ENCODE measurements at places on chromosomes 6 and 20.

GRCh38 chr20:43914311-43915210, at the start of gene TOX2:
TSS of gene TOX2 (plus strand) at chr20:43914852. CDS start at chr20:43914892, 40 bp downstream.
- DNase-seq = peak; percentile 53

DNA sequence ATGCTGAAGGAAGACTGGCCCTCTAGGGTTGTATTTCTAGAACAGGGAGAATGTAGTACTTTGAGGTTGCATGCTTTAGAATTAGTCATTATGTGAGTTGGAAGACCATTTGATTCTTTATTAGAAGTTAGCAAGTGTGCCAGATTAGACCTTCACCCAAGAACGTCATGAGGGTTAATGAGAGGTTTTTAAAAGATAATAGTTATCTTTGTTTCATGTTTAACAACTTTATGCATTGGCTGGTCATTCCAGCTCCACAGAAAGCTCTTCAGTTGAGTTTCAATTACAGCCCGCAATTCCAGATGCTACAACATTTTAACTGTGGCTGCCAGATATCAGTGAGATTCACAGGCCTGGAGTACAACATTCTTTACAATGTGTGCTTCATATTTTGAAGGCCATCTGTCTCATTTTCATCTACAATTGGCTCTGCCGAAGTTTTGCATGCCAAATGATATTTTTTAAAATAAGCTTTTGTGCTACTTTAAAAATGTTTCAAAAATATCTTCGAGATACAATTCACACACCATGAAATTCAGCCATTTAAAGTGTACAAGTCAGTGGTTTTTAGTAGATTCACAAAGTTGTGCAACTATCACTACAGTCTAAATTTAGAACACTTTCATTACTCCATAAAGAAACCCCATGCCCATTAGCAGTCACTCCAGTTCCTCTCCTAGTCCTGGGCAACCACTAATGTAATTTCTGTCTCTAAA, 61.1 kb upstream of the FBXO30 start:
- no peak for DNase-seq

GRCh38 chr6:1864496-1864895, 254.8 kb downstream of the FOXC1 start:
- peak; percentile 6 for DNase-seq

DNA sequence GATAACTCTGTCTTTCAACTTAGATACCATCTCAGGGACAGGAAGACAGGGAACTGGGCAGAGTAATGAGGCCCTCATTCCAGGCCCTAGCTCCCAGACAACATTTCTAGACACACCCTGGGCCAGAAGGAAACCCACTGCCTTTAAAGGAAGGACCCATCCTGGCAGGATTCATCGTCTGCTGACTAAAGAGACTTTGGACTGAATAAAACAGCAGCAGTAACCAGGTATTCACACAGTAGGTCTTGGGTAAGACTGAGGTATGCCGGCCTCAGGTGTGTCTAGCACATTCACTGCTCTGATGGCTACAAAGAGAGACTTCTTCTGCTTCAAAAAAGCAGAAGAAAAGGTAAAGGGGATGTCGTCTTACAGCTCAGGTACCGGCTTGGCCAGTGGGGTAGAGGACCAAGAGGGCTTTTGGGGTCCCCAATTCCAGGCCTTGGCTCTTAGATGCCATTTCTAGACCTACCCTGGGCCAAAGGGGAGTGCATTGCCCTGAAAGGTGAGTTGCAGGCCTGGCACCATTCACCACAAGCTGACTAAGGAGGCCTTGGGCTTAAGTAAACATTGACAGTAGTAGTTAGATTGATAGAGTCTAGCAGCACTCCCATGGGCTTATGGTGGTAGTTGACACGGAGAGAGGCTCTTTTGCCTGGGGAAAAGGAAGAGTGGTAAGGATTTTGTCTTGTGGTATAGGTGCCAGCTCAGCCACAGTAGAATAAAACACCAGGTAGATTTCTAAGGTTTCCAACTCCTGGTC, 13.4 kb downstream of the SNX14 start:
- no peak for DNase-seq

GRCh38 chr20:53302695-53303412, 290.8 kb downstream of the ZNF217 start:
- DNase-seq = no peak

- DNase-seq = peak; percentile 56
These were observed at the start of gene CTSZ for GRCh38 chr20:59006864-59007664. TSS of gene CTSZ (minus strand) at chr20:59007254. CDS start at chr20:59007128, 126 bp downstream.

DNA sequence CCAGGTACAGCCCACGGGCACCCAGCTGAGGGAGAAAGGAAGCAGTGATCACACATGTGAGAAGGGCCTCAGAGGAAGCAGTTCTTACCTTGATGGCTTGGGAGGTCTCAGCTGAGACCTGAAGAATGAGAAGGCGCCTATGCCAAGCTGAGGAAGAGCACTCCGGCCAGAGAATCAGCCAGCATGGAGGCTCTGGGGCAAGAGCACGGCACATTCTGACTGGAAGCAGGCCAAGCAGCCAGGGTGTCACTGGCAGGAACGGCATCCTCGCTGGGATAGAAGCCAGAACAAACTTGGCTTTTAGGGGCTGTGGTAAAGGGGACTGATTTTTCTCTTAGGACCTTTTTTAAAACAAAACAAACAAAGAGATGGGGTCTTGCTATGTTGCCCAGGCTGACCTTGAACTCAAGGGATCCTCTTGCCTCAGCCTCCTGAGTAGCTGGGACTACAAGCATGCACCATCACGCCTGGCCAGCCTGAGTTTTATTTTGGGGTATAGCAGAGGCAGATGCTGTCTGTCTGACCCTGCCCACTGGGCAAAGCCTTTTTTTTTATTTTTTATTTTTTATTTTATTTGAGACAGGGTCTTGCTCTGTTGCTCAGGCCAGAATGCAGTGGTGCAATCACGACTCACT, 17.6 kb downstream of the GHRH start:
- DNase-seq = no peak

- DNase-seq = no peak
These were observed 35.0 kb upstream of the CD93 start for GRCh38 chr20:23120936-23121750.

DNA sequence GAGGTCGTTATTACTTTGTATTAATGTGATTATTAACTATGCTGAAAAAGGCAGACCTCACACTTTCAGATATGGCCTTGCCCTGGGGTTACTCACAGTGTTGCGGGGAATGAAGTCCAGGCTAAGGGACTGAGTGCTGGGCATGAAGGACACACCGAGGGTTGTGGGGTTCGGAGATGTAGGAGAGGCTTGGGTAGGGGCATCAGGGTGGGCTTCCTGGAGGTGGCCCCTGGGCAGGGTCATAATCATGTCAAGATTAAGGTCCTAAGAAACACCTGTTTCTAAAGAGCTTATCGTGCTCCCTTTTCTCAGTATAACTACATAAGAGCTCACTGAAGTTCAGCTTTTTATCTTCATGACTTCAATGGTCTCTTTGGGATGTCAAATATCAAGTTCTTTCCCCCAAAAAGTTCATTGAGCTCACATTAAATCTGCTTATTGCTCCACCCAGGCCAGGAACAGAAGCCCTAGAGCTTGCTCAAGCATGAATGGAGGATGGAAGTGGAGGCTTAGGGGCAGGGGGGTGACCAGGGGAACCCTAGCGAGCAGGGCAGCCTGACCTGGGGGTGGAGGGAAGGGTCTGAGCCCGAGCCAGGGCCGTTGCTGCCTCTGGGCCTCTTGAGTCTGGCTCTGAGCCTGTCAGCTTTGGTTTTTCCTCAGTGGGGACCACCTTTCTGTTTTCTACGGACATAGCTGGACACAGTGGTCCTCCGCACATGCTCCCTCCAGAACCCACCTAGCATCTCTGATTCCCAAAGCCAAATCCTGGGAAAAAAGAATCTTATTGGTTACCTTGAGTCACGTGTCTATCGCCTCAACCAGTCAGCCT, 37.3 kb upstream of the TGM2 start:
- no peak for DNase-seq

GRCh38 chr20:31488115-31488514, 13.0 kb downstream of the REM1 start:
- DNase-seq = no peak

GRCh38 chr6:113634352-113635163, 222.6 kb upstream of the MARCKS start:
- DNase-seq = no peak

DNA sequence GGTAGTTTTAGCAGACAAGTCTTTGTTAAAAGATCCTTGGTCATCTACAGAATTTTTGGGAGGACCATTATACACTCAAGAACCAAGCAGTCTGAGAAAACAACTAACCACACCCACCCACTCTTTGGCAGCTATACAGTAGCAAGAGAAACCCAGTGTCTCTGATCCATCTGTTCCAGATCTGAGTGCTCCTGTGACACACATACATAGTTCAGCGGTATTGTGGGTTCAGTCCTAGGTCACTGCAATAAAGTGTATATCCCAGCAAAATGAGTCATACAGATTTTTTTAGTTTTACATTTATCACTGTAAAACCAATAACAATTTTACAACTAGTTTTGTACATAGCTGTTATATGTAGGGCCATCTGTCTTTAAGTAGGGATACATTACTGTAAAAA, 47.4 kb upstream of the PAK5 start:
- no peak for DNase-seq

GRCh38 chr6:33631971-33632557, 10.9 kb downstream of the ITPR3 start:
- DNase-seq = no peak

DNA sequence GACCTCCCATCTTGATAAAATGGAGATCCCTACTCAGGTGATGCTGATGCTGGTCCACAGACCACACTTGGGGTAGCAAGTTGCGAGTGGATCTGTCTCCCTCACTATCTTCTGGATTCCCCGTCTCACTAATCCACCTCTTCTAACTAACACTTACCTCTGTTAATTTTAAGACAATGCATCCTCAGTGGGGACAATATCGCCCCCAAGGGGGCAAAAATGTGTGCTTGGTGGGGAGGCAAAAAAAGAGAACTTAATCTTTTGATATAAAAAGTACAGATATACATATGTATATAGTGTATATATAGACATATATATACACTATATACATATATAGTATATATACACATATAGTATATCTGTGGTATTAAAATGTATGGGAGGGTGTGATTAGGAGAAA, 4.3 kb downstream of the LRFN2 start:
- DNase-seq = no peak

GRCh38 chr20:63520504-63520933, at the start of gene PPDPF:
TSS of gene PPDPF (plus strand) at chr20:63520765. CDS start at chr20:63521309, 544 bp downstream.
- peak; percentile 83 for DNase-seq

DNA sequence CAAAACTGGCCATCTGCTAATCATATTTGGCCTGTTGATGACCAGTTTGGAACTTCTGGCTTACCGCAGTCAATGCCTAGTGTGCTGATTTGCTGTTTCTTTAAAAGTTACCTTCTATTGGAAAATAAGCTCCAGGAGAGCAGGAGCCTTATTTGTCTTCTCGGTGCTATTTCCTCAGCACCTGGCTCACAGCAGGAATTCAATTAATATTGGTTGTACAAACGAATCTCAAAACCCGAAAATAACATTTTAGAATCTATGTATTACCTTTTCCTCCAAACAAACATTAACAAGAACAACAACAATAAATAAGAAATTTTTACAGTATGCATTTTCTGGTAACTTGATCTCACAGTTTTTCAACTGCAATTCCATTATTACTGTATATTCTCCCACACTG, 1080.7 kb upstream of the MAP3K7 start:
- no peak for DNase-seq

- DNase-seq = no peak
These were observed 34.4 kb upstream of the GCLC start for GRCh38 chr6:53579338-53579737.

GRCh38 chr20:55103188-55103587, 627.8 kb downstream of the DOK5 start:
- DNase-seq = no peak

GRCh38 chr6:116405138-116405537, 34.4 kb downstream of the DSE start:
- DNase-seq = no peak

- peak; percentile 30 for DNase-seq
These were observed 411.9 kb upstream of the SASH1 start for GRCh38 chr6:147930745-147931144.

DNA sequence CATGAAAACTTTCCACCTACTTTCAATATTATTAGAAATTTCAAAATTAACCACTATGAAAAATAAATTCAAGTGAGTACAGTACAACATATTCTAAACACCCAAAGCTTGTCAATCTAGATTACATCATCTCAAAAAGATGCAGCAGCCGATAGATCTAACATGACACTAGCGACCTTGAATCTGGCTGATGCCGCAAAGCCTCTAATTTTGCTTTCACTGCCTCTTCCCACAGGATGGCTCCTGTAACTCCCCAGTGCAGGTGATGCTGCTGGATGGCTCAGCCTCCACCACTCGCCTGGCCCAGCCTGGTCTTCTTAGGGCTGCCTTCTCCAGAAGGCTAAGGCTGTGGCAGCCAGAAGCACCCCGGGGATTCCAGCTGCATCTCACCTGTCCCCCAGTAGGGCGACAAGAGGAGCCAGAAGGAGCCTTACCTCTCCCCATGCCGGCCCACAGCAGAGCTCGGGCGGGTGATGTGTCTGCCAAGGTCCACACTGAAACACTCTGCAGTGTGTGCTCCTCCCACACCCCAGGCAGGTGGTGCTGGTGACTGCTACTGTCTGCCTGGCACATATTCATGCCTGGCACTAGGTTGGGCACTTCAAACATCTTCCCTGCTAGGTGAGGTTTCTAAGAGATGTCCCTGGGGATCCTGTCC, 82.1 kb downstream of the SLC23A2 start:
- DNase-seq = no peak

DNA sequence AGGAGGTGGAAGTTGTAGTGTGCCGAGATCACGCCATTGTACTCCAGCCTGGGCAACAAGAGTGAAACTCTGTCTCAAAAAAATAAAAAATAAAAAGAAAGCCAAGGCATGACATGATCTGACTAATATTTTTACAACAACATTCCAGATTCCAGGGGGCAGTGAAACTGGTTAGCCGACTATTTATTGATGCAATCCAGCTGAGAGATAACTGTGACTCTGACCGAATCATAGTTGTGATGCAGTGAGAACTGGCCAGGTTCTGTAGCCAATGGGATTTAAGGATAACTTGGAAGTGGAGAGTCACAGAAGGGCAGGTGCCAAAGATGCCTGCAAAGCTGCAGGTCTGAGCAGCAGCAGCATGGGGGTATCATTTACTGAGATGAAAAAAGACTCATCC, 82.9 kb upstream of the TSHZ2 start:
- no peak for DNase-seq

DNA sequence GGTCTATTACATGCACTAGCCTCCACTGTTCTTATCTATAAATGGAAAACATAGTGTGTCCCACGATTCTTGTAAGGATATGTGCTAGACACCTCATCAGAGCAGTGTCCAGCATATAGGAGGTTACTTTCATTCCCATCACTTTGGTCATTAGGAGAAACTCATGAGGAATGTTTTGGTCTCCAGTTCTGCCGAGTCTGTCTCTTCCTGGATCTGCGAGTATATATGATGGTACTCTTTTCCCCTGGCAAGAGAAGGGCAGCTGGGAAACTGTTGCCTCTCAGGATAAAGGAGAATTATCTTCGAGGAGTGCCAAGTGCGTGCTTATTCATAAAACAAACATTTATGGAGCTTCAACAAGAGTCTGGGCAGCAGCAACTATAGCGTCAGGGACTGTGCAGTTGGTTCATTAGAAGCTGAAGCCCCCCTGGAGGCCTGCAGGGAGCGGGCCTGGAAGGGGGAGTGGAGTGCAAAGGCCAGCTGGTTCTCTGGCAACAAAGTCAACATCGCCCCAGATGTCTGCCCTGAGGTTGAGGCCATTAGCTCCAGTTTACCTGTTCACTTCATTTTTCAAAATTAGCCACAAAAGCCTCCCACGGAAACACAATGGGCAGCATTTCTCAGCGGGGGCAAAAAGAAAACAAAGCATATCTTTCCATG, 811.9 kb downstream of the MAFB start:
- DNase-seq = no peak

- DNase-seq = no peak
These were observed 15.0 kb upstream of the CCN6 start for GRCh38 chr6:112038756-112039430.
